Occipital lobe (tissue), 3 donors: ENCODE measurements at places on chromosomes 3 and 15.

- DNase-seq = no peak
These were observed 11.9 kb downstream of the GRM2 start for GRCh38 chr3:51718547-51719409.

DNA sequence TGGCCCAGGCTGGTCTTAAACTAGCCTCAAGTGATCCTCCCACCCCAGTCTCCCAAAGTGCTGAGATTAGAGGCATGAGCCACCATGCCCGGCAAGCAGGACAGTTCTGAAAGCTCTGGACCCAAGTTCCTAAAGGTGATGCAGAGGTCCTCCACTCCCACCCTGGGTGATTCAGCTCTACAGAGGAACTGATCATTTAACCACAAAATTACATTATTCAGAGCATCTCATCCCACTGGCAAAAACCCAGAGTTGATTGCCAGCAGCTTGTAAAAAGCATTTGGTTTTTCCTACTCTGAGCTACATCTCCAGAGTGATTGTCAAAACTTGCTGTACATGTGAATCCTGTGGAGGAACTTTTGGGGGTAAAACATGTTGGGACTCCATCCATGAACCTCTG, 60.2 kb downstream of the SLTM start:
- DNase-seq = no peak

DNA sequence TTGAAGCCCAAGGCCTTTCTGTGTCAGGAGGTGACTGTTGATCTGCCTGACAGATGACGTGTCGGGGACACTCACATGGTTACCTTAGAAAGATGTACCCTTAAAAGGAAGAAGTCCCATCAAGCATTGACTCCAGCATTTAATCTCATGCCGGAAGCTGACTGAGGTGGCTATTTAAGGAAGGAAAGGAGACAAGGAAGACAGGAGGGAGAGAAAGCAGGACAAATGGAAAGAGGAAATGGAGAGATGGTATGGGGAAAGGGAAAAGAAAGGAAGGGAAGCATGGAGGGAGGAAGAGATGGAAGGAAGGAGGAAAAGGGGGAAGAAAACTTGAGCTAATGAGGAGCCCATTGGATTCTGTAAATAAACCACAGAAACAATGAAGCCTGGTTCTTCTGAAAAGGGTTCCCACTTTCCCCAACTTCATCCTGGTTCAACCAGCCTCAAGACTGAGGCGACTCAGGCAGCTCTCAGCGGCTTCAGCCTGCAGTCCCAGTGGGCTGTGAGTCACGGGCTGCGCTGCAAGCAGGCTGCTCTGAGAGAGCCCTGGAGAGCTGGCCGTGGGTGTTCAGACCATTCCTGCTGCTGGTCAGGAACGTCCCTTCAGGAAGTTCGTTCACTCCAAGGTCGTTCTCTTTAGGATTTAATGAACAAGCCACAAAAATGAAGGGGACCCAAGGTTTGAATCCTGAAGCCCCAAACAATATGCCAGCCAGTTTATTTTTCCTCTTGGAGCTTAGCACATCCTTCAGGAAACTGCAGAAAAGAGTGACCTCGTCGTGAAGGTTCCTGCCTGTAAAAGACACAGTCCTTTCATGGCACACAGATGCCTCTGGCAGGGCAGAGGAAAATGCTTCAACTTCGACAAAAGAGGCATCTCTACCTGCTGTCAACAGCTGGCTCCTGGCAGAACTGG, 69.6 kb upstream of the THBS1 start:
- DNase-seq = no peak

DNA sequence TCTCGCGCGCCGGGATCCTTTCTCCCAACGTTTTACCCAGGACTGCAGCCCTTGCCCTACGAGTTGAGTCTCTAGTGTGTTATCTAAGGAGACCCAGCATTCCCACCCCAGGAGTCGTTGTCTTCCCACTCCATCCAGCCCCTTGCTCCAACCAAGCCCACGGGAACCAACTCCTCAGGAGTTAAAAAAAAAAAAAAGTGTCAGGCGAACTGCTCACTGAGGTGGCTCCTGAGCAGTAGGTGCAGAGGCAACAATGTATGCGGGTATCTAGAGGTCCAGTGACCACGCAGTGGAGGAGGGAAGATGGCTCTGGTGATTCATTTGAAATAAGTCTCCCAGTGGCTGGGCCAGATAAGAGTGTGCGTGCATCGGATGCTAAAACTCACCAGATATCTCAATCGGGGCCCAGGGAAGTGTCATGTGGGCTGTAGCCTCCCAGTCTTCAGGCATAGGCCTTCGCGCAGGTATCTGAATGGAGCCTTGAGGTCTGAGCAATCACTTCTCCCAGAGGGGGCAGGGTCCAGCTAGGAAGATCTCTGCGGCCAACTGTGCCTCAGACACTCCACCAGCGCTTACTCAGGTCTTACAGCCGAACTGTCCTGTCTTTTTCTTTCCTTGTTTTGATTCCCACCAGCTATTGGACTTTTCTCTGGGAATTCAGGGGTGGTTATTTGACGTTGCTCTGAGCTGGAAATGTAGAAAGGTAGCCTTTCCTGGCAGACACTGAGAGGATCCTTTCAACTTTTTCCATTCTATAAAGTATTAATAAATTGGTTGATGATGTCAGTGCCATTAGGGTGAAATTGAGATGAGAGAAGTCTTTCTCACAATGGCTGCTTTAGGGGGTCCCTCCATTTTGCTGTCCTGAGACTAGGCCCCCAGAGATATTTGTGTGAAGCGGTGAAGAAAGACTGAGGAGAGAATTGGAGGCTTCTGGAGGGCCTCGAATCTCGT, 21.0 kb downstream of the ZIC4 start:
- DNase-seq = no peak

DNA sequence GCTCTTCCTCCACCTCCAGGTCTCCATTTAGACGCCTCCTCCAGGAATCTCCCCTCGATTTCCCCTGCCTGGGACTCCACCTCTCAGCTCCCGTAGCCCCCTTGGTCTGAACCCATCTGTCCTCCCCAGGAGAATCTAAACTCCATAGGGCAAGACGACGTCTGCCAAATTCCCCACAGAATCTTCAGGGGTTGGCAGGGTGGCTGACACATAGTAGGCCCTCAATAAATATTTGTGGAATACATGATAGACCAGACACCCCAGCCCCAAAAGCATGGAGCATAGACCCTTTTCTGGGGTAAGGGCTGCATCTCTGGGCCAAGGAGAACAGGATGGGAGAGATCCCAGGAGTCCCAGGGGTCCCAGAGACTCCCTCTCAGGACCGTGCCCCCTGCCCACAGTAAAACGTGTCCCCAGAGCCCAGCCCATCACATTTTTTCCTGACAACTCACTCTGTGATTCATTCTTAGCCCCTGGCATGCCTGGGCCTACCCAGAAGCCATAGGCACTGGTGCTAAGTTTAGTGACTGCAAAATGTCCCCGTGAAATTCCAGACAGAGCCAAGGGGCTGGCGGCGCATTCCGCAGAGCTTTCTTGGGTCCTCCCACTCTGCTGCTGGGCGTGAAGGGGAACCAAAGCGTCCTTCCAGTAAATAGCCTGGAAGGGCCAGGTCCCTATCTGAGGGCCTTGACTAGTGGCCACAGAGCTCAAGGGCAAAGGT, 78.0 kb upstream of the SLC6A6 start:
- DNase-seq = no peak

GRCh38 chr3:127325629-127325961, 37.7 kb upstream of the PRR20G start:
- DNase-seq = no peak

- no peak for DNase-seq
These were observed 10.0 kb downstream of the FAM107A start for GRCh38 chr3:58567251-58567515.

- DNase-seq = no peak
These were observed 84.0 kb upstream of the OSBPL11 start for GRCh38 chr3:125679258-125679657.

GRCh38 chr15:41333026-41333562, 413 bp downstream of the NUSAP1 start:
- DNase-seq = no peak

- no peak for DNase-seq
These were observed 13.2 kb upstream of the STAB1 start for GRCh38 chr3:52481819-52482521.

DNA sequence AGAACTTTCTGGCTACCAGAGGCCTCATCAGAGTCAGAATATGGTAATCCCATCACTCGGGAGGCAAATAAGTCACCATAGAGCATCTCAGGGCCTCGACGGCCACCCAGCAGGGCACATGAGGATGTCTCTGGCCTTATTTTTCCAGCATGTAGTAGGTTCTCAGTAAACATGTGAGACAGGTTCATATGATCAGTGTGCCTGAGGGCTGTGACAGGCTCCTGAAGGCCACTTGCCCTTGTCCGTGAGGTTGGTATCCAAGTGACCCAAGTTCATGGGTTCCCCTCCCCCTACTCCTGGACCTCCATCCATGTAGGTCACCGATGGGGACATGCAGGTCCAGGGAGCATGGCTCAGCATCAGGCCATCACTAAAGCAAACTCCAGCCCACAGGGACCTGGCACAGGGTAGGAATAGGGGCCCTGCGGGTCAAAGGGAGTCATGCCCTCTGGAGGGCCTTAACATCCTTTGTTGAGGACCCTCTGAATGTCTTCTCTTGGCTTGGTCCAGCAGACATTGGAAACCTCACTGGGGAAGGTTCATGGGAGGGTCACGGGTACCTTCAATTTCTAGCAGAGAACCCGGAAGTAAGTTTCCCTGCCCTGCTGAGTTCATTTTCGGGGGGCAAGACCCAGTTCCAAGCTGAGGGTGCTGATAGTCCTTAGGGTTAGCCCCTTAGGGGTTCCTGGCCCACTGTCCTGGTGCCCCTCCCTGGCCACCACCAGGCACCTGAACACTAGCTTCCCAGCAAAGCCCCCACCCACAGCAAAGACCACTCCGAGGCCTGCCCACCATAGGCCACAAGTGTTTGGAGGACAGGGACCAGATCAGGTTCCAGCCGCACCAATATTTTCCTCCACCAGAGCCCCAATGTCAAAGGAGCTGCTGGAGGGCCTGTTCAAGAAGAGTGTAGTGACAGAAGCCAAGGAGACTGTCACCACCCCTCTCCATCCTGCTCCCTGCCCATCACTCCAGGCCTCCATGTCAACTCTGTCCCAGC, 61.1 kb downstream of the ZNF445 start:
- DNase-seq = no peak

DNA sequence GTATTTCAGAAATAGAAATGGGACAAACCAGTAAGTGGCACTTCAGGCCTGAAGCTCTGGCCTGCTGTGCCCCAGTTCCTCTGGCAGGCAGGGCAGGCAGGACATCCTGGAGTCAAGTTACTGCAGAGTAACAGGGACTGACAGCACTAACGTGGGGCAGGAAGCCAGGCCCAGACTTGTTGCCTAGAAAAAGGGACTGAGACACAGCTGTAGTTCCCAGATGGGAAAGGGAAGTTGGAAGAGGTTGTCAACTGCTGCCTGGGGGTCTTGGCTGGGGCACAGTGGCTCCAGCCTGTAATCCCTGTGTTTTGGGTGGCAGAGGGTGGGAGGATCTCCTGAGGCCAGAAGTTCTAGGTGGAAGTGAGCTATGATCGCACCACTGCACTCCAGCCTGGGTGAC, 171.9 kb downstream of the FMN1 start:
- no peak for DNase-seq

DNA sequence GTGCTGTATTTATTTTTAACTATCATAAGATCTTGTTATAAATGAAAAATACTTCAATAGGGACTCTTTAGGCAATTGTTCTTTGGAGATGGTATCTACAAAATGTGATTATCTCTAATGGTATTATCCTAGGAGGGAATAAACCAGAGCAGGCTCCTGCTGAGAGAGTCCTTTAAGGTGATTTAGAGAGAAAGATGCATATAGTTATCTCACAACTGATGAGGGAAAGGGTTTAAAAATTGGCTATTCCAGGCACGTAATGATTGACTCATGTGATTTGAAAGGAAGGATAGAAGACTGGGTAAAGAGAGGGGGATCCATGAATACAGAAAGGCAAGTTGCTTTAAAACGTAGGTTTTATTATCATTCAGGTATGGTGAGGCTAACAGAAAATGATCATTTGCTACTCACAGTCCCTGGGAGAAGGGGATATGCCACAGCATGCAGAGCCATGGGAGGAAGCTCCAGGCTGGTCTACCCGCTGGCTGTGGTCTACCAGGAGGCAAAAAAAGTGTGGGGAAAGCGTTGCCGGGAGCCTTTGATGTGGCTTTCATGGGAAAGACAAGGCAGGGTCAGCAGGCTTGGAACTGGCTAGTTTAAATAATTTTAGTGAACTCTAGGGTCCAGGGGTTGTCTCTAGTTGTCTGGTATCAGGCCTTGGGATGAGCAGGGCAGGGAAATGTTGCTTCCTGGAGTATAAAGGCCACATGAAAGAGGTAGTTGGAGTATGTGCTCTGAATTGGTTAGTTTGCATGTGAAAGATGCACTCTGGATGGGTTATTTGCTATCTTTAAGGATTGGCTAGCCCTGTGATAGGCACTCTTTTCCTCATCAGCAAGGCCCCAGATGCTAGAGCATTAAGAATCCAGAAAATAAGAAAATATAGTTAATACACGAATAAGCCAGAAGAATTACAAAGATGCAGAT, 798.4 kb upstream of the GRM7 start:
- DNase-seq = no peak

- no peak for DNase-seq
These were observed 262.9 kb downstream of the TIGIT start for GRCh38 chr3:114556657-114557213.

DNA sequence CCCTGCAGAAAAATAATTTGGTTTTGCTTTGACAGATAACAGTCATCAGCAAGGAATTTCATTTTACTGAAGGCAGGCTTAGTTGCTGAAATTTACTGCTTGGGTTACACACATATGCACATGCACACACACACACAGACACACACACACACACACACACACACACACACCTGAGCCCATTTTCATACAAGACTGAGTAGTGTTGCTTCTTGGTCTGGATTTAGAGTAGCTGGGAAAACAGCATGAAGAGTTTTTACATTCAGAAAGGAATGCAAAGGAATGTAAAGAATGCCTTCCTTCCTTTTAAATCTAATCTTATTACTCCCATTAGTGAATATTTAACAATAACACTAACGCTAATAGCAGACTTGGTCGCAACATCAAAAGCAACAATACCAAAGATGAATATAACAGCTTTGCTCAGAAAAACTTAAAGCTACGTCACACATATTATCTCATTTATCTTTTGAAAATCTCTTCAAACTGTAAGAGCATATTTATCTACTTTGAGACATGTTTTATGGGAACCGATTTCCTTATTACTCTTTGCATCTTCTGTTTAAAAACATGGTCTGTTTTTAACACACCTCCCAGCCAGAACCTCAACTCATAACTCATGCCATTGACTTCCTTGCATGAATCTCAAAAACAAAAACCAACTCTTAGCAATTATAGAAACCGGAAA, 32.5 kb downstream of the RFTN1 start:
- no peak for DNase-seq
